ENCODE measurements at places on chromosomes 1 and 21.

DNA sequence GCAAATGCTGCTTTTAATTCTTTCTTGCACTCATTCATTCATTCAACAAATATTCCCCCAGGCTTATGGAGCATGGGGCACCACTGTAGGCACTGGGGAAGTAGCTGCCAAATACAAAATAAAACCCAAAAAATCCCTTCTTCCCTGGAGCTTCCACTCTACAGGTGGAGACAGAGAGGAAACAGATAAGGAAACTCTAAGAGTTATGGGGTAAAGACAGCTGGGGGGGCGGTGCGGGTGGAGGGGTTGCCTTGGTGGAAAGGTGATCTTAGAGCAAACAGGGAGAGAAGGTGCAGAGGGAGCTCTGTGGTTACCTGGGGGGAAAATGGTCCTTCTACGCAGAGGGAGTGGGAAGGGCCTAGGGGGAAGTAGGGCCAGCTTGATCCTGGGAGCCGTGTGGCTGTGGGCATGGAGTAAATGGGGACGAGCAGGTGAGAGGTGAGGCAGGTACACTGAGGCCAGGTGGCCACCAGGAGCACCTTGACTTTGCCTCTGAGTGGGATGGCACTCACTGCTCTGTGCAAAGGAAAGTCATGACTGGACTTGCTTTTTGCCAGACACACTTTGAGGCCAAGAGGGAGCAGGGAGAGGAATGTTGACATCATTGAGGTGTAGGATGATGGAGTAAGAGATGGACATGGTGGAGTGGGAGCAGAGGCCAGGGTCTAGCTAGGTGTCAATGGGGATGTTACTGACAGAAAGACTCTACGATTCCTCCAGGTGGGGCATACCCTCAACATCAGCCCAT lies 152.0 kb downstream of the ETS2 start:
- H3K4me1 ChIP-seq: peaks cover 37% of the 10 kb centered on the region
- no peaks in the 10 kb centered on the region for H3K36me3 ChIP-seq
- H3K27ac ChIP-seq: no peak overlapping the region
- H3K27me3 ChIP-seq: no peaks in the 10 kb centered on the region
- no peak overlapping the region for H3K4me3 ChIP-seq

GRCh38 chr1:26472320-26472900 lies at the start of gene HMGN2:
HMGN2 (plus strand) TSS chr1:26472440; CDS start chr1:26472613, 173 bp downstream.
- peak within 1 kb of the TSS; percentile 91 for H3K4me3 ChIP-seq
- H3K27me3 ChIP-seq: no peaks in the 10 kb centered on the region
- peak within 1 kb of the TSS; percentile 89 for H3K27ac ChIP-seq
- peak; percentile 91 for DNase-seq
- peaks cover 16% of the 10 kb centered on the region for H3K4me1 ChIP-seq

DNA sequence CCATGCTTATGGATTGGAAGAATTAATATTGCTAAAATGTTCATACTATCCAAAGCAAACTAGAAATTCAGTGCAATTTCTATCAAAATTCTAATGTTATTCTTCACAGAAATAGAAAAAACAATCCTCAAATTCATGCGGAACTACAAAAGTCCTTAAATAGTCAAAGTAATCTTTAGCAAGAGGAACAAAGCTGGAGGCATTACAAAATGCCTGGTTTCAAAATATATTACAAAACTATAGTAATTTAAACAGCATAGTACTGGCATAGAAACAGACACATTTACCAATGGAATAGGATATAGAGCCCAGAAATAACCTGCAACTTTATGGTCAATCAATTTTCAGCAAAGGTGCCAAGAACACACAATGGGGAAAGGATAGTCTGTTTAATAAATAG lies 3.8 kb downstream of the CTSS start:
- H3K4me3 ChIP-seq: no peak overlapping the region
- H3K4me1 ChIP-seq: peaks cover 11% of the 10 kb centered on the region
- H3K27ac ChIP-seq: no peak overlapping the region
- peaks cover 5% of the 10 kb centered on the region for H3K36me3 ChIP-seq
- H3K27me3 ChIP-seq: no peaks in the 10 kb centered on the region

DNA sequence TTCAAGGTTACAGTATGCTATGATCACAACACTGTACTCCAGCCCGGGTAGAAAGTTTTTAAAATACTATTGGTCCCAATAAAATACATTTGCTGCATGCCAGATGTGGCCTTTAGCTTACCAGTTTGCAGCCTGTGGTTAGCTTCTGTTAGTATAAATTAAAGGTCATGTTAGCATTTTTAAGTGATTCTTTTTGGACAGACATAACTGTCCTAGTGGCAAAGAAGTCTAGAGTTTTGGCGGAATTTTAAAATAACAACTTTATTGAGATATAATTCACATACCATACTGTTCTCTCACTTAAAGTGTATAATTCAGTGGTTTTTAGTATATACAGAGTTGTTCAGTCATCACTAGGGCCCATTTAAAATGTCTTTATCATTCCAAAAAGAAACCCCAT lies 24.3 kb upstream of the TMEM39B start:
- no peak overlapping the region for H3K27ac ChIP-seq
- H3K4me1 ChIP-seq: no peaks in the 10 kb centered on the region
- no peak for DNase-seq
- peaks cover 25% of the 10 kb centered on the region for H3K36me3 ChIP-seq
- H3K27me3 ChIP-seq: no peaks in the 10 kb centered on the region

GRCh38 chr1:113178106-113178505 lies 105.1 kb downstream of the LRIG2 start:
- H3K27me3 ChIP-seq: no peaks in the 10 kb centered on the region
- no peaks in the 10 kb centered on the region for H3K4me1 ChIP-seq
- no peaks in the 10 kb centered on the region for H3K36me3 ChIP-seq
- no peak overlapping the region for H3K4me3 ChIP-seq
- DNase-seq: no peak

GRCh38 chr1:7207875-7208646 lies 422.8 kb downstream of the CAMTA1 start:
- peak; percentile 89 for DNase-seq
- H3K36me3 ChIP-seq: no peaks in the 10 kb centered on the region
- no peak overlapping the region for H3K27ac ChIP-seq
- H3K27me3 ChIP-seq: peaks cover 9% of the 10 kb centered on the region
- H3K4me1 ChIP-seq: peaks cover 4% of the 10 kb centered on the region
- no peak overlapping the region for H3K4me3 ChIP-seq

- no peak overlapping the region for H3K4me3 ChIP-seq
- H3K27me3 ChIP-seq: no peaks in the 10 kb centered on the region
- no peak for DNase-seq
- no peak overlapping the region for H3K27ac ChIP-seq
- H3K4me1 ChIP-seq: no peaks in the 10 kb centered on the region
These were observed 27.2 kb downstream of the TCP10L start for GRCh38 chr21:32558106-32558505.

- no peak overlapping the region for H3K4me3 ChIP-seq
- no peak overlapping the region for H3K27ac ChIP-seq
- H3K27me3 ChIP-seq: no peaks in the 10 kb centered on the region
- peaks cover 6% of the 10 kb centered on the region for H3K36me3 ChIP-seq
- no peaks in the 10 kb centered on the region for H3K4me1 ChIP-seq
These were observed 85.2 kb downstream of the HHAT start for GRCh38 chr1:210413951-210414350.

DNA sequence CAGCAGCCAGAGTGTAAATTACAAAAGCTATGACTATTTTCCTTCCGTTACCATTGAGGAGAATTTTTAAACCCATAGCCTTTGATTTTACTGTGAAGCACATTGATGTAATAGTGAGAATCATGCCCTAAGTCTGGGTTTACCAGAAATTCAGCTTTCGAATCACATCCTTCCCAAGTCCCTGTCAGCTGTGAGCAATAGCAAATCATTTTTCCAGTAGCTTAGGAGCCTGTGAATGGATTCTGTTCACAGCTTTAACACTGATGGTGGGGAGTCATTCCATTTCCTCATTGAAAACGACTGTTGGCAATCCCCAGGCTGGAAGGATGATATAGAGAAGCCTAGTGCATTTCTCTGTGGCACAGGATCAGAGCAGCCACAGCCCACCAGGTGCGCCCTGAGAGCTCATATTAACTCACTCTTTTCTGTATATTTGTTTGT lies 82.2 kb upstream of the C1orf105 start:
- no peaks in the 10 kb centered on the region for H3K36me3 ChIP-seq
- H3K27ac ChIP-seq: no peak overlapping the region
- H3K27me3 ChIP-seq: no peaks in the 10 kb centered on the region
- no peaks in the 10 kb centered on the region for H3K4me1 ChIP-seq
- H3K4me3 ChIP-seq: no peak overlapping the region

GRCh38 chr1:40014253-40014706 lies 26.2 kb upstream of the CAP1 start:
- peak; percentile 76 for DNase-seq
- H3K36me3 ChIP-seq: no peaks in the 10 kb centered on the region
- no peak overlapping the region for H3K4me3 ChIP-seq
- H3K27ac ChIP-seq: peak overlapping the region; percentile 50
- H3K4me1 ChIP-seq: peaks cover 15% of the 10 kb centered on the region
- no peaks in the 10 kb centered on the region for H3K27me3 ChIP-seq

DNA sequence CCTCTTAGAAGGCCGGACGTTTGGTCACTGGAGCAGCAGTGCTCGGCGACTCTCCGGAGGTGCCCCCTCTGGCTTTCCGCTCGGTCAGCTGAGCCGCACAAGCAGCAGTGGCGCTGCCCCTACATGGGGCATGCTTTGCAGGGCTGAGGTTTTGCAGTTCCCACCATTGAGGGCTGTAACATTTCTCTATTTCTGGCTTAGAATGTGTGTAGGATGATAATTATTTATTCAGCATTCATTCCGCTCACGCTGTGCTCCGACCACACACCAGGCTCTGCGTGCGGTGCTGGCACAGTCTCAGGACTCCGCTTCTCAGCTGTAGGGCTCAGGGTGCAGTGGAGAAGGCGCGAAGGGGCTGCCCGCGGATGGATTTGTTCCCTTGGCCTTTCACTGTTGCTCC lies 119.5 kb downstream of the PCBP3 start:
- H3K27me3 ChIP-seq: no peaks in the 10 kb centered on the region
- H3K36me3 ChIP-seq: peaks cover 2% of the 10 kb centered on the region

GRCh38 chr1:194176212-194176611 lies 989.8 kb upstream of the B3GALT2 start:
- no peaks in the 10 kb centered on the region for H3K27me3 ChIP-seq
- H3K4me1 ChIP-seq: no peaks in the 10 kb centered on the region
- no peaks in the 10 kb centered on the region for H3K36me3 ChIP-seq
- no peak for DNase-seq
- H3K4me3 ChIP-seq: no peak overlapping the region

DNA sequence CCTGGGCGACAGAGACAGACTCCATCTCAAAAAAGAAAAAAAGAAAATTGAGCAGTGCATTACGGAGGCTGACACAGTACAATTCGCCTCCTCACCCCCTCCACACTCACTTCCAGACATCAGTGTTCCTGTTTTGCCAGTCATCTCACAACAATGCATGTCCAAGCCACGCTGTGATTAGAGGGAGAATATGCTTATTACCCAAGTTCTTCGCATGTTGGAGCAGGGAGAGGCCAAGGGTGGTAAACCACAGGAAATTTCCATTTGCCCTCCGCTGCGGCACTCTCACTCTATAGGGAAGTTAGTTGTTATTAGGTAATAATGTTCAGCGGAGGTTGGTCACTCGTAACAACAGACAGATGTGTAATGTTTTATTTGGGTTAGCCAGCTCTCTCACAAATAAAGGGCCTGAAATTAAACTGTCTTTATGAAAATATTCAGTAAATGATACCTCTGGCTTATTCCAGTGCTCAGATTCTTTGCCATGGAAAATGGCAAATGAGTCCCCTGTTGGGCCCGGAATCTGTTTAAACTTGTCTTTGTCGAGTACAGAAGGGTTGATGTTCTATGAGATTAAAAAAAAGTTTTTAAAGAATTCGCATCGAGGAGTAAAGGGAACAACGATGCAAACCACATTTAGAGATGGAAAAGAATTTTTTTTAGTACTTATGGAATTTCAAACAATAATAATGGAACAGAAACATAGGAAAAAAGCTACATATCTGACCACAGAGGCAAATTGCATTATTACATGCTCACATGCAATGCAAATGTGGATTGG lies 33.1 kb downstream of the KCNJ15 start:
- H3K4me3 ChIP-seq: no peak overlapping the region
- H3K27ac ChIP-seq: no peak overlapping the region
- H3K4me1 ChIP-seq: peaks cover 9% of the 10 kb centered on the region
- H3K27me3 ChIP-seq: peaks cover 3% of the 10 kb centered on the region
- no peaks in the 10 kb centered on the region for H3K36me3 ChIP-seq

DNA sequence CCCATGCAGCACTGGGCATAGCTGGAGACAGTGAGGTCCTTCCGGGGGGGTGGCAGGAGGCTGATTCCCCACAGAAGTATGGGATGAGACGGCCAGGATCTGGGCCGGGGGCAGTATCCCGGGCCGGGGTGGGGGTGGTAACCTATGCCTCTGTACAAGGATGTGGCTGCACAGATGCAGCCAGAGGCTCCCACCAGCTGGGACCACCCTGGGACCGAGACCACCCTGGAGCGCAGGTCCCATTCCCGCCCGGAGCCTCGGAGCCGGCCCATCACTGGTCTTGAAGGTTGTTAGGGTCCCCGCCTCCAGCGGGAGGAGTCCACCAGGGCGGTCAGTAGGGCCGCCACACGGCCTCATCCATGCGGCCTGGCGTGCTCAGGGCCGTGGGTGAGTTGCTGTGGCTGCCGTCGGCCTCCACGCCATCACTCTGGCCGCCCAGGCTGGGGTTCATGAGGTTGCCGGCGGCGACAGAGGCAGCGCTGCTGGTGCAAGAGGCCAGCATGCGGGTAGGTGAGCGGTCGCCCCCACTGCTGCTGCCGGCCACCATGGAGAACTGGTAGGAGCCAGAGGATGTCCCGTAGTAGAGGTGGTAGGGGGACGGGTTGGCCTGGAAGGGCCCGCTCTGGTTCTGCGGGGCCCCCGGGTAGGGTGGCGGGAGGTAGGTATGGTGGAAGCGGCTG lies 28.1 kb downstream of the RUNX3 start:
- H3K4me1 ChIP-seq: peaks cover 10% of the 10 kb centered on the region
- H3K36me3 ChIP-seq: peaks cover 66% of the 10 kb centered on the region
- no peak overlapping the region for H3K27ac ChIP-seq

- peaks cover 19% of the 10 kb centered on the region for H3K36me3 ChIP-seq
- H3K4me3 ChIP-seq: no peak overlapping the region
- H3K4me1 ChIP-seq: no peaks in the 10 kb centered on the region
These were observed 9.1 kb downstream of the MRAP start for GRCh38 chr21:32307706-32308105.

Measured in common myeloid progenitor, CD34-positive (primary cell).